ENCODE measurements at places on chromosomes 13 and 19.

- peak; percentile 57 for DNase-seq
These were observed 78.4 kb downstream of the MIPEP start for GRCh38 chr13:23810685-23811240.

DNA sequence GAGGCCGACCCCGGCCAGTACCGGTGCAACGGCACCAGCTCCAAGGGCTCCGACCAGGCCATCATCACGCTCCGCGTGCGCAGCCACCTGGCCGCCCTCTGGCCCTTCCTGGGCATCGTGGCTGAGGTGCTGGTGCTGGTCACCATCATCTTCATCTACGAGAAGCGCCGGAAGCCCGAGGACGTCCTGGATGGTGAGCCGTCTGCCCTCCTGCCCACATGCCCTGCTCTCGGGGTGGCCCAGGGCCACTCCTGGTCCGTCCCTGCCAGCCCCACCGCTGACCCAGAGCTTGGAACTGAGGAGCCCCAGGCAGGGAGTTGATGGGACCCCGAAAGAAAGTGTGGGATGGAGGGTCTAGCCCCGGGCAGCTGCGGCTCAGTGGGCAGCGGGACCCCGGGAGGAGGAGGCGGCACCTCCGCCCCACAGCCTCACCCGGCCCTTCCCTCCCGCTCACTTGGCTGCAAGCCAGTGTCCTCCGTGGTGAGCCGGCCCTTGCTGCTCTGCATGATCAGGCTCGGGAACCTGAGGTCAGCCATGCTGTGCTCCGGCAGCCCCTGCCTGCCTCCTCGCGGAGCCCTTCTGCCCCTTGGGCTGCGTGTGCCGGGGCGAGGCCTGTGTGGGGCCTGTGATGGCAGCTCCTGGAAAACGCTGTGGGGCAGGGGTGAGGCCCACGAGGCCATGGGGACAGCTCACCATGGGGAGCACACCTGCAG, 8.1 kb upstream of the HCN2 start:
- DNase-seq = no peak

DNA sequence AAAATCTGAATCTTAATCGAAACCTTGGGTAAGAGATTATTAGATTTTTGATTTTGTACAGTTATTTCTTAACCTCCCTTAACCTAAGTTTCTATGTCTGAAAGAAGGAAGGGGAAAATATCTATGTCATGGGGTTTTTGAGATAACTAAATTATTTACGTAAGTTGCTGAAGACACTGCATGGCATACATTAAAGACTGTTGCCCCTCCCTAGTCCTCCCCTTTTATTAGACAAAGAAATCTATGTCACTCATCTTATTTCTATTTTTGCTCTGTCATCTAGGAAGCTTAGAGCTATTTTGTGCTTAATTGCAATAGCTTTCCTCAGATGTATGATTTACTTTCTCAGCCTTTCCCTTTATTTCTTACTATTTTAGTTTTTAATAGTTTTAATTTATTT, 15.0 kb downstream of the COG6 start:
- no peak for DNase-seq

DNA sequence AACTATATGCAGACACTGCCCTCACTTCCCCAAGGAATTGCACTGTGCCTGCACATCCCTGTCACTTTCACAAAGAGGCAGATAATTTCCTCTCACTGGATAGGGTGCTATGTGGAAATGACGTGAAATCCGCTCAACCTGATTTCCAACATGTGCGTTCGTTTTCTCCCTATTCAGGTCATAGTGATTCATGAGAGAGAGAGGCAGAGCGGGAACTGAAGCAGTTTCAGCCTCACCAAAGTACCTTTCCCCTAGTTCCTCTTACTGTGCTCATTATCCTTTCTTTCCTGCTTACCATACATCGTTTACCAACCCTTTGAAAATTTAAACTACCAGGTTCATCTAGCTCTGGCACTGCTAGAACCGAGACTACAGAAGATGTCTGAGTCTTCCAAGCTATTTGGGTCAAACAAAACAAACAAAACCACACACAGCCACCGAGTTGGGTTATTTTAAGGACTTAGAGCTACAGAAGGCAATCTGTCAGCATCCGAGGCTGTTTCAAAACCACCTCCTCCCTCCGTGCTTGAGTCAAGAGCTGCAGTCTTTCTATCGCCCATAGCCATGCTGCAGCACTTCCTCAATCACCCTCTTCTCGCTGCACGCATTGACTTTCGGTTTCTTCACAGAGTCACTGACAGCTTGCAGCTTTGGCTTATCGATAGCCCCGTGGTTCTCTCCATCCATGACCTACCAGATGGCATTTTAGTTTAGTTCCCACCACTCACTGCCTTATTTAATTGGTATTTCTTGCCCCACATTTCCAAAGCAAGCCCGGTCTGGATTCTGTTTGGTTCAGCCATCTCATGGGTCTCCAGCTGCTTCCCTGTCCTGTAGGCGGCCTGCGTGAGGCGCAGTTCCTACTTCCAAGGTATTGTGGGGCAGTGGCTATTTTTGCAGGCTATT, 1395.8 kb downstream of the EFNB2 start:
- peak; percentile 56 for DNase-seq

GRCh38 chr13:110942248-110942981, 27.5 kb upstream of the ANKRD10 start:
- DNase-seq = peak; percentile 44
